Thoracic aorta (tissue), 2 donors: ENCODE measurements at places on chromosomes 4 and X. TPM values are rescaled to one million over a fixed set of nuclear protein-coding genes. Genes with fewer than 3 reads are reported as not detected.

GRCh38 chr4:822361-823175, 3.4 kb downstream of the CPLX1 start:
- DNase-seq, result no peak

DNA sequence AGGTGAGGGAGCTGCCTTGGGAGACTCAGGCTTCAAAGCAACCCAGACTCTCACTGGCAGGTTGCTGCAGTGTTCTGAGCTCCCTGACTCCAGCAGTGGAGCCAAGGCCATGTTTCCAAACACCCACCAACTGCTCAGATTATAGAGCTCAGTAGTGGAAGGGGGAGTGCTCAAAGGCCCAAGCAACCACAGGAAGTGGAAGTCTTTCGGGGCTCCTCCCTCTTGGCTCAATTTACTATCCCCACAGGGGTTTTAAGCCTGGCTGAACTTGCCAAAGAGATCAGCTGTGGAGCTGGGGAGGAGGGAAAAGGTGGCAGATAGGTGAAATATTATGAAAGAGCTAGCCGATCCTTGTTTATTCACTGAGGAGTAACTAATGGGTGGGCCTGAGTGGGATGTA, 82.5 kb downstream of the HPRT1 start:
- DNase-seq, result no peak

DNA sequence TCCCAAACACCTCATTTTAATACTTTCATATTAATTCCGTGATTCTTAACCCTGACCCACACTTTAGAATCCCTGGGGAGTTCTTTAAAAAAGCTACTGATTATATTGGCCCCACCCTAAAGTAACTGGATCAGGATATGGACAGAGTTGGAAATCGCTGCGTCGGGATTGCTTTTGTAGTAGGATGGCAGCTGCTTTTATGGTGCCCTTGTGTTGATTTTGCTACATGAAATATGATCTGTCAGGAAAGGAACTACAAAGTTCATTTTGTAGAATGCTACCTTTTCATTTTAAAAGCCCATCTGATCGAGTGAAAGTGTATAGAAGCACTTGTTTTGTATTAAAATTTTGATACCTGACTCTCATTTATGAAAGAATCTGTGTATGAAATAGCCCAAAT, 43.6 kb downstream of the TMEM131L start:
- DNase-seq, result no peak

- no peak for DNase-seq
Observed at GRCh38 chr4:184108006-184108501, 109.6 kb downstream of the ENPP6 start.

DNA sequence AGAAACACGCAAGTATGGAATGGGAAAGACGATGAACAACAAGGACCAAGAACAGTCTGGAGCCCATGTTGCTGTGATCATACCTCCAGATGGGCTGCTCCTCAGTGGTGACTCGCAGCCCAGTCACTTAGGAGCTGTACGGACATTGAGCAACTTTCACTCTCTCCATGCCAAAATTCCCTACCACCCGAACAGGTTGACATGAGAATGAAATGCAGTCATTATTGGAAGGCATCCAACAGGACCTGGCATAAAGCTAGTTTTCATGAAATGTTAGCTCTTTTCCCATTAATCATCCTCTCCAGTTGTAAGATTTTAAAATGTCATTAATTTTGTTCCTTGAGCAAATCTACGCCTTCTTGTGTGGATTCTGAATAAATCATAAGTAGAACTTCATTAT, 82.7 kb upstream of the GPM6B start:
- peak; percentile 14 for DNase-seq

- DNase-seq, result no peak
Observed at GRCh38 chr4:79623021-79623870, 215.2 kb upstream of the GK2 start.

DNA sequence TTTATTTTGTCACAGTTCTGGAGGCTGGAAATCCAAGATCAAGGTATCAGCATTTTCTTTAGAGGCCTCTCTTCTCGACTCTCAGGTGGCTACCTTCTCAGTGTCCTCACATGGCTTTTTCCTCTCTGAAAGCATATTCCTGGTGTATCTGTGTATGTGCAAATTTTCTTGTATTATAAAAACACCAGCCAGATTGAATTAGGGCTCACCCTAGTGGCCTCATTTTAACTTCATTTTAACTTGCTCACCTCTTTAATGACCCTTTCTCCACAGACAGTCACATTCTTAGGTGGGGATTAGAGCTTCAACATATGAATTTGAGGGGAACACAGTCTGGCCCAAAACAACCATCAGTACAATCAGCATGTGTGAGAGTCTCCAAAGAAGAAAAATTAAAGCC, 542.4 kb upstream of the FAM241A start:
- no peak for DNase-seq

- DNase-seq, result no peak
Observed at GRCh38 chrX:40016749-40017148, 81.0 kb downstream of the BCOR start.

- no peak for DNase-seq
Observed at GRCh38 chr4:10288830-10289537, 168.2 kb downstream of the ZNF518B start.

DNA sequence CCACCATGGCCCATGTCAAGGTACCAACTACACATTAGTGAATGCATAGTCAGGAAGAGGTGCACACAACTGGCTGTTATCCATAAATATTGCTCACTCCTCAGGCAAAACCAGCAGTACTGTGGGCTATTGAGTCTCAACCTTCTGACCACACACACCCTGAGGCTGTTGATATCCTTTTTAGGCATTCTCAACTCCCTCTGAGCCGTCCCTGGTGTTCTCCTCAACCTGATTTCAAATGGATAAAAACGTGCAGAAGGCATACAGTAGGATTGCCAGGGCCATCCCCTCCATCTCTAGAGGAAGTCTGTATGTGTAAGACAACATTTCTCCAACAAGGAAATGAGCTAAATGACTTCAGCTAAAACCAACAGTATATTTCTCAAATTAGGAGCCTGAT, 98.7 kb upstream of the KLHL13 start:
- DNase-seq, result no peak

- DNase-seq, result no peak
Observed at GRCh38 chr4:145921231-145921630, 17.4 kb downstream of the ZNF827 start.

- DNase-seq, result no peak
Observed at GRCh38 chr4:152301381-152301780, 234.5 kb downstream of the FBXW7 start.

DNA sequence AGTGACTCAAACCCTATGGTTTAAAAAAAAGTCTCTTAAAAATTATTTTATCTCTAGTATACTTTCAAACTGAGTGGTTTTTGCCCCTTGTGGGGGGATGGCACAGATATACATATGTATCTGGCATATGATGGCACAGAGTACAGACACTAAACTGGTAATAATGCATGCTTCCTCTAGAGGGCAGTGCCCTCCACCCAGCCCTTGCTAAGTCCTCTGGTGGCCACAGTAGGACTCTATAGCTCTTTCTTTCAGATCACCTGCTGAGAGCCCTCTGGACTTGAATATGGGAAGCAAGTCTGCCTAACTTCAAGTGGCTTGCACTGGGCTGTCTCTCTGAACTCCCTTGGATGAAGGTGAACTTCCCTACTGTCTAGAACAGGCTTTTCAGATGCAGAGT, 66.3 kb downstream of the TSPAN7 start:
- DNase-seq, result no peak

DNA sequence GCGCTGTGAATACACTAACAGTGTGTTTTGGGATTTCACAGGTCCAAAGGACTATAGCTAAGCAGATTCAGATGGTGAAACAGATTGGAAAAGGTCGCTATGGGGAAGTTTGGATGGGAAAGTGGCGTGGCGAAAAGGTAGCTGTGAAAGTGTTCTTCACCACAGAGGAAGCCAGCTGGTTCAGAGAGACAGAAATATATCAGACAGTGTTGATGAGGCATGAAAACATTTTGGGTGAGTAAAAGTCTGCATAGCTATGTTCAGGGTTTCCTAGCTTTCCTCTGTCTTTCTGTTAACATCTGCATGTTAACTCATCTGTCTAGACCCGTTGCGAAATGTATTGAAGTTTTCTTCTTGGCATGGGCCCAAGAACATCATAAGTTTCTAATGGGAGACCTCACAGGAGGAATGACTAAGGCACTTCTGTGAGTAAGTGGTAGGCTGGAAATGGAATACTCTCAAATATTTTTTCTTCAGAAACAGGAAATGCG, 372.1 kb downstream of the BMPR1B start:
- DNase-seq, result peak; percentile 47

DNA sequence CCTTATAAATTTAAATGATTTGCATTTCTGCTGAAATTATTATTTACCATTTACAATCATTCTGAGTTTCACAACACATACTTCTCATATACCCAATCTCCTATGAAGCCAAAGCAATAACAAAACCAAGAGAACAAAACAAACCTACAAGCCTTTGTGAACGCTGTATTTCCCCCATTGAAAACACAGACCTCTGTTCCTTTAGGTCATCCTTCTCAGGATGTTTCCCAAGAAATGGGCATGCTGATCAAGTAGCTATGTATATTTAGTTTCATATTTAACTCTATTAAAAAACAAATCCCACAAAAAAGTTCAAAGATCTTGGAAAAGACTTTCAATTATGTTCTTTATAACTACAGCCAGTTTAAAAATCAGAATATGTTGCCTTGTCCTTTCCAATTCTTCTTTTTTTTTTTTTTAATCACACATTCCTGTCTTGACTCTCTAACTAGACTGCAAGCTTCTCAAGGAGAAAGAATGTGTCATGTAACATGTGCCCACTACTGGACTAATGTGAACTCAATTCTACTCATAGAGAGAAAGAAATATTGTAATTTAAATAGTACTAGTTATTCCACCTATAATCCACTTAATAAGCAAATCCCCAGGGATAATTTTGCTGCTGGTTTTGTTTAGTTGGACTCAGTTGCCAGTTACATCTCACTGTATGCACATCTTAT, 84.3 kb upstream of the PRSS48 start:
- no peak for DNase-seq

DNA sequence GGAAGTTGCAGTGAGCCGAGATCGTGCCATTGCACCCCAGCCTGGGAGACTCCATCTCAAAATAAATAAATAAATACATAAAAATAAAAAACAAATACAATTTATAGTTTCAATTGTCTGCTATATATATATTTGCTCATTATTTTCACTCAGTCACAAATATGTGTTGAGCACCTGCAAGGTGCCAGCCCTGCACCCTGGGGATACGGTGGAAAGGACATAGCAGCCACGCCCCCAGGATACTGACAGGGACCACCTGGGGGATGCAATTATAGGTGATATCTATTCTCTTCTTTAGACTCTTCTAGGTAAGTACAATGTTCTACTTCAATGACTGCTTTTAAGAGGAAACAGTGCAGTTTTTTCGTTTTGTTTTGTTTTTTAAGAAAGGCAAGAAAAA, 85.0 kb downstream of the JAKMIP1 start:
- DNase-seq, result no peak

DNA sequence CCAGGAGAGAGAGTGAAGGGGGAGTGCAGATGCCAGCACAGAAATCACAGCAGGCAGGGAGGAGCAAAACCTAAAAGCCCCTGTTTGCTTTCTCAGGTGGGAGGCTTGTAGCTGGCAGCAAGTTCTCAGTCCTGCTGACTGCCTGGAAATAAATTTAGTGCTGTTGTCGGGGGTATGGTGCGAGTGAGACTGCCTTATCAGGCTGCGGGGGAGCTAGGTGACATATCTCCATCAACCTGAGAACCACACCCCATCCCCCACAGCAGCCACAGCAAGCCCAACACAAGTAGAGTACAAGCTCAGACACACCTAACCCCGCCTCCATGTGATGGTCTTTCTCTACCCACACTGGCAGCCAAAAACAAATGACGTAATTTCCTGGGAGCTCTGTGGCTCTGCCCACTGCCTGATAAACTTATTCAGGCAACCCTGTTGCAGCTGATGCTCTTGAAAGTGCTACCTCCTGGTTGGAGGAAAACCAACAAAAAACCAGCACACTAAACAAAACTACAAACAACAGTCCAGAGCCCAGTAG, 953.4 kb upstream of the NDST4 start:
- no peak for DNase-seq

- DNase-seq, result no peak
Observed at GRCh38 chr4:13261486-13262257, 222.5 kb downstream of the RAB28 start.

- no peak for DNase-seq
Observed at GRCh38 chr4:107131295-107131694, 95.2 kb upstream of the DKK2 start.

- no peak for DNase-seq
Observed at GRCh38 chr4:16692961-16693506, 205.4 kb downstream of the LDB2 start.

GRCh38 chrX:149937871-149938426, 342 bp downstream of the EOLA2 start:
- DNase-seq, result no peak

DNA sequence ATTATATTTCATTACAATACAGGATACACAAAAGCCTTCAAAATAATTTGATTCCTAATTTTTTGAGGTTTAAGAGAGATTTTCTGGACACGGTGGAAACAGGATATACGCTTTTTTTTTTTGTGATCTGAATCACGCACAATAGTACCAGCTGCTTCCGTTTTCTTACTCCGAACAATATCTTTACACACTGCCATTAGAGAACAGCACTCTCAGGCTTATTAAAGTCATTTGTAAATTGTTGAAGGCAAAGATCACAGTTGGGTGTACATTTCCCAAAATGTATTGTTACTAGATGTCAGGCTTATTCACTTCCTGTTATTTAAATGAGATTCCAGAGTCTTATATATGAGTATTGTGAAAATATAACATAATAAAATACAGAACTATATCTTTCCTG, 71.5 kb downstream of the TMEM47 start:
- no peak for DNase-seq

- no peak for DNase-seq
Observed at GRCh38 chrX:102042372-102043325, 82.8 kb upstream of the TCEAL2 start.

DNA sequence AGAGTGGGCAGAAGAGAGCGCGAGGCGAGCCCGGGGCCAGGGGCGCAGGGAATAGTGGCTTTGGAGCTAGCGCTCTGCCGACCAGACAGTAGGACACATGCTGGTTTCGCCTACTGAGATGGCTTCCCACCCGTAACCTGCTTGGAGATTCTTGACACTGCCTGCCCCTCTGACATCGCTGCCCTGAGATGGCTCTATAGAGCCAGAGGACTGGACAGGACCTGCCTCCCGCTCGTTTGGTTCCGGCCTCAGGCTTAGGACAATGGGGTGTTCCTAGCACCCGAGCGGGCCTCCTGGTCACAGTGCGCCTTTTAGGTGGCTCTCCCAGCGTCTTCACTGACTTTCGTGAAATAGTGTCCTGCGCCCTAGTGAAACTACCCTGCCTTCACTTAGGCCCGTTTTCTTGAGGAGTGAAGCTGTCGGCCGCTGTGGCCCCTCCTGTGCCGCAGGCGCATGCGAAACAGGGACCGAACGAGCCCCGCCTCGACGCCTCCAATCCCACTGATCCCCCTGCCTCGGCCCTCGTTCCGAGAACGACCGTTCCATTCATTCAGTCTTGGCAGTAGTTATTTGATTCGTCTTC, 608 bp downstream of the TAF1 start:
- DNase-seq, result no peak

- DNase-seq, result no peak
Observed at GRCh38 chr4:152990471-152991131, 54.5 kb downstream of the FHDC1 start.

The TBC1D8B gene
- 7.9 TPM for total RNA-seq

The PCDH18 gene
- 31.0 TPM for total RNA-seq

The MAOA gene
- total RNA-seq, result 85.1 TPM

The TFE3 gene
- 83.8 TPM for total RNA-seq

The BTK gene
- 9.5 TPM for total RNA-seq

The DUSP21 gene
- not detected for total RNA-seq

The TEX13B gene
- not detected for total RNA-seq

The DCAF8L1 gene
- total RNA-seq, result not detected

The SMC1A gene
- 32.6 TPM for total RNA-seq
